Stimulated activated CD4-positive, alpha-beta T cell treated with anti-CD3 and anti-CD28 coated beads, Interleukin-2, amount 100 ng/mL, for 48 hours (primary cell): ENCODE measurements at places on chromosomes 3 and 15.
A peak's percentile ranks its signal among the peaks of the same experiment; 100 is the strongest.

GRCh38 chr3:36434687-36435426 is 54.6 kb downstream of the STAC start:
- no peak for DNase-seq

DNA sequence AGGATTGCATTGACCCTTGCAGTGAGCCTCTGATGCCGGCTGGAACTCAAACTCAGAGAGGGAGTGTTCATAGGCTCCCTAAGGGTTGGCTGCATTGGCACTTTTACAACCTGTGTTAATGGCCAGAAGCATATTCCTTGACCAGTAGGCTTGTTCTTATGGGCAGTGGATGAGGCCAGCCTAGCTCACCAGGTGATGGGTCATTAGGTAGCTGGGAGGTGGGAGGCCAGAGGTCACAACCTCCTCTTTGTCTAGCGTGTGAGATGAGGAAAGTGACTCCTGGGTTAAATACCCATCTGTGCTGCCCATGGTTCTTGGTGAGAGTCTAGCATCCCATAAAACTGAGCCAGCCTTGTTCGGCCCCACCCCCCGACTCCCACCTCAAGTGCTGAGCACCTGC is 275.7 kb upstream of the CTNNB1 start:
- DNase-seq = no peak

DNA sequence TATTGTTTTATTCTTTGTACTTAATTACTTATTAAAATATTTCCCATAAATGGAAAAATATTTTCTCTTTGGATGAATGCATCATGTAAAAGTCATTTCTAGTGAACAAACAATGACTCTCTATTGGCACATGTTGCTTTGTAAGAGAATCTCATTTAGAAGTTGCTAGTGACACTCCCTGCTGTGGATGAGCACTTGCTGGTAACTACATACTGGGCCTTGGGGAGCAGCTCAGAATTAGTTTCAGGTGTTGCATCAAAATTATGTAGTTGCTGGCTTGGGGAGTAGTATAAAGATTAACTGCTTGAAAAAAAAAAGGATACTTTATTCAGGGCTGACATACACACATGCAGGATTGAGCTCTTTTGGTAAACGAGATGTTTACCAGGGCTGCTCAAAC is 80.3 kb upstream of the KCNAB1 start:
- DNase-seq = no peak

- no peak for DNase-seq
Observed at GRCh38 chr15:73932381-73933191, 6.3 kb downstream of the LOXL1 start.

GRCh38 chr3:172270557-172271166 is 177.6 kb downstream of the GHSR start:
- no peak for DNase-seq

- DNase-seq = peak; percentile 86
Observed at GRCh38 chr3:45656575-45657363, 32.4 kb upstream of the SACM1L start.

DNA sequence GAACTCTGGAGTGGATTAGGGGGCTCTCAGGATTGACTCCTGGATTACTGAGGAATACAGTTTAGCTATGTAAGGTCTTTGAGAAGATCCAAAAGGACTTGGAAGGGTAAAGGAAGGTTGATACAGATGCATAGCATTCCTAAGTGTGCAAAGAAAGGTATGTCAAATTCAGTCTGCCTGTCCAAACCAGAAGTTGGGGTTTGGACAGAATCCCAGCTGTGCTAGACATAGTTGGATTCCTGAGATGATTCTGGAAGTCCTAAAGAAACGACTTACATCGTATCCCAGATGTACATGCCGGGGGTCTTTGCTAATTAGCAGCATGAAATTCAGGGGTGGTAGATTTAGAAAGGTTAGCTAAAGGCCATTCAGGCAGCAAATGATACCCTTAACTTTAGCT is 97.7 kb upstream of the TSPAN3 start:
- no peak for DNase-seq

DNA sequence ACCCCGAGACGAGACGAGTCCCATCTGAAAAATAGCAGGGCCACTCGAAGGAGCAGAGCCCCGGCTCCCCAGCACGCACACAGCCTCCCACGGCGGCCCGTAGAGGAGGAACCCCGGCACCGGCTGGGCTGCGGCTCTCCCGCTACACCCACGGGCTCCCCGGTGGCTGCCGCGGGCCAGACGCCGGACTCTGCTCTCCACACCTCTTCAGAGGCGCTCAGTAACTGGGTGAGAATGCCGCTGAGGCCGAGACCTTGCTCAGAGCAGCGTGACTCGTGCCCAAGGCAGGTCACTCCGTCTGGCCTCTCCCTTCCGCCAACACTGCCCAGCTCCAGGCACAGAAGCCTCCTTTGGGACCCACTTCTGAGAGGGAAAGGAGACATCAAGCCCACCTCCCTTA is 34.4 kb downstream of the TNK2 start:
- DNase-seq = no peak

- DNase-seq = no peak
Observed at GRCh38 chr3:4795905-4796304, 183.3 kb upstream of the BHLHE40 start.

- no peak for DNase-seq
Observed at GRCh38 chr3:31408720-31409119, 124.0 kb upstream of the STT3B start.

GRCh38 chr15:99050328-99050980 is 42.9 kb upstream of the PGPEP1L start:
- no peak for DNase-seq

DNA sequence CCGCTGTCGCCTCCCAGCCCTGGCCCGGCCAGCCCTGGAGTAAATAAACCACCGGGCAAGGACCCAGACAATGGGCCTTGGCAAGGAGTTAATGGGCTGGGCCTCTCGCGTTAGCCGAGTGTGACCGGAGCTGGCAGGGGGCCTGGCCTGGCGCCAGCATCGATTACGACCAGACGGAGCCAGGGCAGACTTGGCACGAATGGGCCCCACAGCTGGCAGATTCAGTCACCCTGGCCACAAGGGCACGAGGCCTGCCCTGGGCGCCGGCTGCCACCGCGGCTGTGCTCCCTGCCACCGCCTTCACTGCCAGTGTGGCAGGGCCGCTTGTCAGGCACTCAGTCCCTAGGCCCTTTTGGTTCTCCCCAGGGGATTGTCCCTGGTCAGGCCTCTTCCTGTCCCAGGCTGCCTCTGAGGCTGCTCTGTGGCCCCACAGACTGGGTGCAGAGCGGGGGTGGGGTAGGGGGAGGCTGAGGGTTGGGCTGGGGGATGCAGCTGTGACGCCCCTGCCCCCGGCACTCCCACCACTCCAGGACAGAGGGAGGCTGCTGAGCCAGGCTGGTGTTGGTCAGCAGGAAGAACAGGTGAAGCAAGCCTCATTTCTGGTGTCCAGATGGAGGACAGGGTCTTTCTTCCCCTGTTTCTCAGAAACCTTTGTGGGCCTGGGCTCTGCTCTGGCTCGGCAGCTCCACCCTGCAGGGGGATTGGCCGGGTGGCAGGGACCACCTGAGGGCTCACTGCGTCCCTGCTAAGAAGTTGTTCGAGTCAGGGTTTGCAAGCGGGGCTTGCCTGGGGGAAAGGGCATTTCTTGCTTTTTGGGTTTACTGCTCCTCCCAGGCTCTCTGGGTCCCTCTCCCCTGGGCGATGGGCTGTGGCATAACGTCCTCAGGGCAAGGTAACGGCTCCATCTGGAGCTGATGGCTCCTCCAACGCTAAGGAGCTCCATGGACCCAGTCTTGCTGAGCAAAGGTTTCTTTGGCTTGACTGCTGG is 30.5 kb upstream of the SRP14 start:
- DNase-seq = no peak

DNA sequence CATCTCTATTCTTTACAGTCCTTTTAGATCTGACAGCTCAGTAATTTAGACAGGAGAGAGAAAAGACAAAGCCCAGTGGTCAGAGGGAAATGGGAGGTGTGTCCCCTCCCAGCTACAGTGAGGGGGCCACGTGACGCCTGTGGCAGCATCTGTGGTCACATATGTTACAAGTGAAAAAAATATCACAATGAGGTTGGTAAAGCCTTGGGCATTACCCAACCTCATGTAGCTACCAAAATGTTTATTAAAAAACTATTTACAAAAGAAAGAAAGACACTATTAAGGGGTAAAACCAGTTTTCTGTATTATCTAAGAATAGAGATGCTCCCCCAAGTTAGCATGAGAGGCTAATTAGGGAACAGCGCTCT is 42.9 kb upstream of the PLCL2 start:
- no peak for DNase-seq

GRCh38 chr3:18334837-18335601 is 90.1 kb downstream of the SATB1 start:
- no peak for DNase-seq

- DNase-seq = no peak
Observed at GRCh38 chr15:68821841-68822381, 1.2 kb upstream of the ANP32A start.

- no peak for DNase-seq
Observed at GRCh38 chr3:140284372-140284771, 349.4 kb downstream of the CLSTN2 start.

DNA sequence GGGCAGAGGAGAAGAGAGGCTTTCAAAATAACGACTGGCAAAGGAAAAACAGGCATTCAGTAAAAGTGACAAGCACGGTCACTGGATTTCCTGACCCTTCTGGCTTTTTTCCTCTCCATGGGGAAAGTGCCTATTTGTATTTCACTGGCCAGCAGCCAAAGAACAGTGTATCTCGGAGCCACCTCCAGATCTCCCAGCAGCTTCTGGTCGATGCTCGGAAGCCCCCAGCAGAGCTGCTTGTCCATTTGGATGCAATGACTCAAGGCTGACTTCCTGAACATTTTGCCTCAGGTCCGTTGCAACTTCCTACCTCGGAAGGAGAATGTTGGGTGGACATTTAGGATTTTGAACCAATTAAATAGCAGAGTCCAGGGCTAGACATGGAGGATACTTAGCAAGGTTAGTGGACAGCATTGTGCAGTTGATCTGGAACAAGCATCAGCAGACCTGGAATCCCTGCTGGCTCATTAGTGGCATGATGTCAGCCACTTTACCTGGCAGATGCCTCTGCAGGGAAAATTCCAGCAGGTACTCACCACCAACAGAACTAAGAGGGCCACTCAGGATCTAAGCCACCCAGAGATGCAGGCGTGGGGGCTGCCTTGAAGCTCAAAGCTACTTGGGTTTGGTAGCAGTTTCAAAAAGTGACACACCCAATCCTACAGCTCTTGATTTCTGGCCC is 1.1 kb downstream of the FAM107A start:
- no peak for DNase-seq

DNA sequence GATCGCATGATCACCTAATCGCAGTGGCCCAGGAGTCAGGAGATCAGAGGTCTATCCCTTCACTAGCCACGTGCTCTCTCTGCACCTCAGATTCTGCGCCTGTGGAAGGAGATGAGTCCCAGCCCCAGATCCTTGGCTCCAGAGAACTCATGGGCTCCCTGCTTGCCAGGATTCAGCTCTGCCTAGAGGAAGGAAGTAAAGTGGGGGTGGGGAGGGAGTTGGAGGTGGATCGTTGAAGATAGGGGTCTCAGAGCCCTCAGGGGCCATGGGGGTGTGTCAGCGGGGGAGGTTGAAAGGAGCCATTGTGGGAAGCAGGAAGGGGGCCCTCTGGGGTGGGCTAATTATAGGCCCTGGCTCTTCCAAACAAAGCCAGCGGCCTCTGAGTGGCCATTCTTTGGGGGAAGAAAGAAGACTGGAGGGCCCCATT is 11.3 kb upstream of the STRA6 start:
- no peak for DNase-seq

- DNase-seq = no peak
Observed at GRCh38 chr15:43211224-43211735, 9.5 kb downstream of the EPB42 start.

DNA sequence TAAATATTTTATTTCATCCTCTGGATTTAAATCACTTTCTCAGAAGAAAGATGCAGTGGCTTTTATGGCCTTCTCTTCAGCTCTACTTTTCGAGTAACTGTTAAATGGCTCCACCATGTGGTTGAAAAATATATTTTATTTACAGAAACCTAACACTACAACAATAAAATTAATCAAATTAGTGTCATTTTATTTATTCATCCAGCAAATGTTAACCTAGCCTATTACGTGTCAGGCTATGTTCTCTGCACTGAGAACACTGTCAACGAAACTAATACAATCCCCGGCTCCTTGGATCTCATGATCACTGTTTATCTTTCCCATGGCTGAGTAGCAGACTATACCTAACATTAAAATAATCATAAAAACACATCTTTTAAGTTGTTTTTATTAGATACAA is 148.0 kb upstream of the OSTN start:
- DNase-seq = no peak
